Non-pigmented ciliary epithelial cell (primary cell): ENCODE measurements at places on chromosomes 12 and 14.

DNA sequence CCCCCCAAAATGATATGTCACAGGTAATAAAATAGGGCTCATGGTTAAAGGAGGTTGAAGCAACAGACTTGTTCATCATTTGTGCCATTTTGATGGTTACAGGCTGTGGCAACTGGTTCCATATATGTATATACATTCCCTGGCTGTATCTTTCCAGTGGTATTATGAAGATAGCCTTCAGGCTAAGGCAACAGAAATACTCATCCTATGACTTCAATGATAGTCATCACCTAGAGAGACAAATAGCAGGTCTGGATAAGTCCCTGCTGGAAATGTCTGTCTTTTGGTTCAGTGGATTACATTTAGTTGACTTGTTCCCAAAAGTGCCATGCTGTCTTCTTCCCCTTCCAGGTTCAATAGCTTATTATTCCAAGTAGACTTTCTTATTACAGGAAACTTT is 997.4 kb downstream of the FLRT2 start:
- no peak for DNase-seq

- no peak for DNase-seq
Observed at GRCh38 chr12:12946686-12947355, 5.1 kb downstream of the GPRC5D start.

DNA sequence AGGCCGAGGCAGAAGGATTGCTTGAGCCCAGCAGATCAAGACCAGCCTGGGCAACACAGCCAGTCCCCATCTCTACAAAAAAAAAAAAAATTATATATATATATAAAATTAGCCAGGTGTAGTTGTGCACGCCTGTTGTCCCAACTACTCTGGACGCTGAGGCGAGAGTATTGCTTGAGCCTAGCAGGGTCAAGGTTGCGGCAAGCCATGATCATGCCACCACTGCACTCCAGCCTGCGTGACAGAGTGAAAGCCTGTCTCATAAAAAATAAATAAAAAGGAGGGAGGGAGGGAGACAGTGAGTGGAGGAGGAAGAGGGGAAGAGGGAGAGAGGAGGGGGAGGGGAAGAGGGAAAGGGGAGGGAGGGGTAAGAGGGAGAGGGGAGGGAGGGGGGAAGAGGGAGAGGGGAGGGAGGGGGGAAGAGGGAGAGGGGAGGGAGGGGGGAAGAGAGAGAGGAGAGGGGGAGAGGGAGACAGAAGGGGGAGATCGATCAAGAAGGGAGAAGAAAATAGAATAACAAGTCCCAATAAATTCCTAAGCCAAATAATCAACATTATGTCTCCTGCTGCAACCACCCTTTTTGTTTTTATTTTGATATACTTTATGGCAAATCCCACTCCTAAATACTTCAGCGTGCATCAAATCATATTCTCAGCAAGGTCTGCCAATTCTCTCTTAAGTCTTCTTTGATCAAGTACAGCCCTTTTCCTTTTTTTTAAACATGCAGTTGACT is 163.9 kb downstream of the MED13L start:
- DNase-seq: no peak

DNA sequence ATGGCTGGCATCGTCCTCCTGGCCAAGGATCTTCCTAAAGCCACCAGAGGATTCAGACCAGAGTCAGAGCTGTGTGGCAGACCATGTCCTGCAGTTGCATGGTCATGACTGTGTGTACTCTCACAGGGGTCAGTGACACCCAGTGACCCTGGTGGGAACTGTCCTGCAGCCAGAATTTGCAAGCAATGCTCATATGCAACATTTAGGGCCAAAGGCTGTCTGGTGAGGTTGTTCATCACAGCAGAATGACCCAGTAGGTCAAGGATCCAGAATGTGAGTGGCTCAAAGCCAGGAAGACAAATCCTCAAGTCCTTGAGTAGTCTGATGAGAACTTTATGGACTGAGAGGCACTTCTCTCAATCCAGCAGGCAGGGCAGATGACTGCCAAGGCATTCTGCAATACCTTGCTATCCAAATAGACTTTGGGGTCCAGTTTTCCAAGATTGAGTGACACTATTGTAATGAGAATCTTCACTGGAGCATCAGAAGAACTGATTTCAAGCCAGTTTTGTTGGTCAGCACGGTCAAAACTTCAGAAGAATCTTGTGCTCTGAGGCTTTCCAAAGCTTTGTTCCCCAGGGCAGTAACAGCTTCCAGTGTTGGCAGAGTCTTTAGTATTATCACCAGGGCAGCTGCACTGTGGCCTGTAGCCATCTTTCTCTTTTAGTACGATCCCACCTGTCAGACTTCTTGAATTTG is 122.0 kb downstream of the PTCSC3 start:
- no peak for DNase-seq

- no peak for DNase-seq
Observed at GRCh38 chr14:90107789-90108188, 46.0 kb downstream of the KCNK13 start.

- no peak for DNase-seq
Observed at GRCh38 chr12:52614381-52615207, 3.8 kb downstream of the KRT73 start.

DNA sequence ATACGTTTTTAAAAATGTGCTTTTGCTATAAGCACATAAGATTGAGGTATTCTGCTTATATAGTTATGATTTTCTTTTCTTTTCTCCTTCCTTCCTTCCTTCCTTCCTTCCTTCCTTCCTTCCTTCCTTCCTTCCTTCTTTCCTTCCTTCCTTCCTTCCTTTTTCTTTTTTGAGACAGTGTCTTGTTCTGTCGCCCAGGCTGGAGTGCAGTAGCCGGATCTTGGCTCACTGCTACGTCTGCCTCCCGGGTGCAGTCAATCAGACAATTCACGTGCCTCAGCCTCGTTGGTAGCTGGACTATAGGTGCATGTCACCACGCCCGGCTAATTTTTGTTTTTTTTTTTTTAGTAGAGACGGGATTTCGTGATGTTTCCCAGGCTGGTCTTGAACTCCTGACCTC is 5.8 kb downstream of the CFAP54 start:
- no peak for DNase-seq

- no peak for DNase-seq
Observed at GRCh38 chr12:20963762-20964161, 153.3 kb downstream of the SLCO1B3 start.

DNA sequence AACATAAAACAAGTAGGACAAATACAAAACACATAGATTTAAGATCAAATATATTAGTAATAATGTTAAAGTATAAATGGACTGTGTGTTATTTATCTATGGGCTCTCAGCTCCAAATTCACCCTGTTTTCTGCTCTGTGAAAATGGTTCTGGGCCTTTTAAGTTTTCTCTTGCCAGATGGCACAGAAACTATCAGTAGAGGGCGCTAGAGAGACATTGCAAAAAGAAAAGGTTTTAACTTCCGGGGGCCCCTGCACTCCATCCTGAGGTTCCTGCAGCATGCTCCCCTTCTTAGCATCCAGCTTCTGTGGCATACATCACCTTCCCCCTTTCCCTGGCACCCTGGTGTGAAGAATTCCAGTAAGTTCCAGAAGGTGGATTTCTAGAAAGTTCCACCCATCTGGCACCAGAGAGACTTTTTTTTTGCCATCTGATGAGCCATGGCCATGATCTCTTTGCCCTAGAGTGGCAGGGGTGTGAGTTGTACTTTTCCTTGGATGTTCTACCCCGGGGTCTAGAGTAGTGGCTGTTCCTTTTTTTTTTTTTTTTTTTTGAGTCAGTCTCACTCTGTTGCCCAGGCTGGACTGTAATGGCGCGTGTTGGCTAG is 29.3 kb downstream of the ZCRB1 start:
- no peak for DNase-seq

DNA sequence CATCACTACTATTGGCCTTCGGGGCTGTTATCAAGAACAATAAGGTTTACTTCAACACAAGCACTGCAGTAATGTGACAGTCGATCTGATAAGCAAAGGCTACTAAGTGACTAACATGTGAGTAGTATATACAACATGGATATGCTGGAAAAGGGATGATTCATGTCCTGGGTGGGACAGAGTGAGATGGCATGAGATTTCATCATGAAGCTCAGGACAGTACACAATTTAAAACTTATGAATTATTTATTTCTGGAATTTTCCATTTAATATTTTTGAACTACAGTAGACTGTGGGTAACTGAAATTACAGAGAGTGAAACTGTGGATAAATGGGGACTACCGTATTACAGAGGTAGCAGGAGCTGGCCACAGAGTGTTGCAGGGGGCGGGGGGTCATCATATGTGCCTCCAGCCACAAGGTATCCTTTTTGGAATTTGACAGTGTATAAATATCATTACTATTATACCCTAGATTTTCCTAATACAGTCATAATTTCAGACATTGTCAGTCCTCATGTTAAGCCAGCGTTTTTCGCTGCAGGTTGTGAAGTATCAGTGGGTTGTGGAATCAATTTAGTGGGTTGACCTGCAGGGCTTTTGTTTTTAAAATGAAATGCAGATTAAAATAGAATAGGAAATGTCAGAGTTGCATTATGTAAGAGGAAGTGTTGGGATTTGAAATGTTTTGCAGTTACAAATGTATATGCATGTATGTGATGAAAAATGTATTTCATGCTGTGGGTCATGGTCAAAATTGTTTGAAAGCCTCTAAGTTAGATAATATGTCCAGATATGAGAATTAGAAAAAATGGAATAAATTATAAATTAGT is 148.0 kb upstream of the NUDT4 start:
- DNase-seq: peak; percentile 96

GRCh38 chr12:47896633-47897032 is 8.2 kb downstream of the VDR start:
- DNase-seq: no peak

GRCh38 chr14:31208546-31209424 is 1.2 kb upstream of the HECTD1 start:
- no peak for DNase-seq

GRCh38 chr12:3520168-3520567 is 29.2 kb downstream of the PRMT8 start:
- no peak for DNase-seq
